Stimulated activated CD4-positive, alpha-beta T cell treated with anti-CD3 and anti-CD28 coated beads, TNF-alpha, amount 100 ng/mL, for 1 hour (primary cell): ENCODE measurements at places on chromosomes 2 and 18.

DNA sequence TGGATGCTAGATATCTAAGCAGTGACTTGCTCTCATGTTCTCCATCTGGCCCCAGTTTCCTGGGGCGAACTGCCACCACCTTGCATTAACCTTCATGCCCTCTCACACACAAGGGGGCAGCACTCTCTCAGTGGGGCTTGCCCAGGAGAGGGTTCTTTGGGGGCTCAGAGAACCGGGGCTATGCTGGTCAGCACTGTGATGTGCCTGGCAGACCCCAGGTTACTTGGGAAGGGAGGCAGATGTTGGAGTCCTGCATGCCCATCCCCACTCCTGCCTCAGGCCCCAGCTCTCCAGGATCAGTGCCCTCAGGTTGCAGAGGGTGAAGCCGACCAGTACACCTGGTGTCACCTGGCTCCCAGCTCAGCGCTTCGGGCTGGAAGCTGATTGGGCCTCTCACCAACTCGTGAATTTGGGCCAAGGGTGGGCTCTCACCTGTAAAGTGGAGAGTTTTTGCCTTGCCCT is 396.2 kb upstream of the HS6ST1 start:
- DNase-seq: no peak

DNA sequence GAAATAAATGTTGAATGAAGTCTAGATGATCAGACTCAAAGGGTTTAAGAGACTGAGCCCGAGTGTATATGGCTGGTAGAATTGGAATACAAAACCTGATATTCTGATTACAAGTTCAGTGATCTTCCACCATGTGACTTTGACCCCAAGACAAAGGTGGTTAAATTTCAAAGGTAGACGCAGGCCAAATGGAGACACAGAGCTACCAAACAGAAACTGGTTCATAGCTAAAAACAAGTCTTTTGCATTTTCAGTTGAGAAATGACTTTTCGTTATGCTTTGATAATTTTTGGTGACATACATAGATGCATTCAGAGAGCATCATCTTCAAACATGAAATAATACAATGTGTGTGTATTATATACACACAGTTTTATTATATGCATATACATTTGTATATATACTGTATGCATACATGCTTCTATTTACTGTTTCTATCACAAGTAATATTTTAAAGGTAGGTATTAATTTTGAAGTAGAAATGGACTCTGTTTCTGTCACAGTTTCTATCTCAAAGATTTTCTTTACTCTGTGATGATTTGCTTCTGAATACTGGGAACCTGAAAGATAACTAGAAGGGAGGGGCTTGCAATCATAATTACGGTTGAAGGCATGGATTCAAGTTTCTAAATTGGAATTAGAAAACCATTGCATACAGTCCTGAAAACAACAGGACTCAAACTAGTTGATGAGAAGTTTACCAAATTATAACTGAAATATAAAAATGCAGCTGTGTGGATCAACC is 142.3 kb downstream of the ABCA12 start:
- DNase-seq: no peak

GRCh38 chr18:75558790-75559189 is 131.3 kb upstream of the SMIM21 start:
- DNase-seq: no peak

GRCh38 chr2:157592948-157593347 is 35.7 kb downstream of the ACVR1C start:
- no peak for DNase-seq

- no peak for DNase-seq
Measured at GRCh38 chr2:215137741-215138340, 585 bp downstream of the ABCA12 start.

DNA sequence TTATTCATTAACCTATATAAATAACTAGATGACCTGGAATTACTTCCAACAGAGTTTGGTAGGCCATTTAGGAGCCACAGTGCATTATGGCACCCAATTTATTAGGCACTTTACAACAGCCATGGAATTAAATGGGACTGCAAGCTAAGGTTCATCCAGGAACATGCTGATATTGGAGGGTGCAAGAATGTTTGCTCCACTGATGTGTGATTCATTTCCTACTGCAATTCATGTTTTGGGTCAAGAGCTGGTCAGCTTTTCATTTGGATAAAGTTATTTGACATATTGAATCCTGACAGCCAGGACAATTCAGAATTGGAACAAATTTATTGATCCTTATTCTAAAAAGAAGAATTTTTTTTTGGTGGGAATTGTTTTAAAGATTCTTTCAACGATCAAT is 11.8 kb upstream of the LYPD1 start:
- DNase-seq: no peak

DNA sequence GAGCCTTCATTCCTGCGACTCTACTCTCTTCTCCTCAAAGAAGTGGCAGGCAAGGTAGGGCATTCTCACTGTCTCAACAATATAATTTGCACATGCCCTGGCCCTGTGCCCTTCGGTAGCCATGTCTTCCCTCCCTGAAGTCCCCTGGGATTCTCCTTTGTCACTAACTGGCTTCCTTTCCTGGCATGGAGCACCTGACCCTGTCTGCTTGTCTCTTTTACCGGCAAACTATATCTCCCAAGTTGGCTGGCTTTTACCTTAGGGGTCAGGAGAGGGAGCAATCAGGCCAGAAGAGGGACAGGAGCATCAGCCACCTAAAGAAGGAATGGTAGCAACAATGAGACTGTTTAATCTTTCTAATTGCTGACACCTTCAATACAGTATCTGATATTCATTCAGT is 51.9 kb upstream of the RMDN2 start:
- DNase-seq: no peak

GRCh38 chr2:106812383-106812782 is 73.6 kb downstream of the ST6GAL2 start:
- DNase-seq: no peak
